Stimulated activated CD8-positive, alpha-beta memory T cell treated with anti-CD3 and anti-CD28 coated beads, Interleukin-7, amount 100 ng/mL, for 1 hour (primary cell): ENCODE measurements at places on chromosomes 5 and 9.

DNA sequence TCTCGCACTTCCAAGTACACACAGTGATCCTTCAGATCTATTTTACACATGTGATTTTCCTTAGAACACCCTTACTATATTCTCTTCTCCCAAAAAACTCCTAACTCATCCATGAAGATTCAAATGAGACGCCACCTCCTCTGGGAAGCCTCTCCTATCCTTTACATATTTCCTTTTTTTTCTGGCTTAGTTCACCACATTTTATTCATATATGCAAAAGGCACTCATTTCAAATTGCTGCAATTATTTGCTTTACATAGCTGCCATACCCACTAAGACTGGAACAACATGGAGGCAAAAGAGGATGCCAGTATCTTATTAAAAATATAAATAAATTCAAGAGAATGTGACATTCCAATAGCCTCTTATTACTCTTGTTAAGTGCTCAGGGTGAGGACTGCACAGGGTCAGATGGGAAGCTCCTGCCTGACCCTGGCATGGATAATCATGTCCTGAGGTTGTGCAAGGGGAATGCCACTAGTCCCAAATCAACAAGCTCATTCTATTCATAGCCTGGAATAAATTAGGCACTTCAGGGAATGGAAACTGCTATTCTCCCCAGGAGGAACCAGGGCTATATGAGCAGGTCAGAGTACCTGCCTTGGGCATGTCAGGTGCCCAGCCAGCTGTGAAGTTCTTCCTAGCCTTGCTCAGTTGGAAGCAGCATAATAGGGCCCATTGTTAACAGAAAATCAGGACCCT, 262.9 kb downstream of the FBXL17 start:
- no peak for DNase-seq

- no peak for DNase-seq
Measured at GRCh38 chr9:103804077-103804735, 289.9 kb upstream of the SMC2 start.

- DNase-seq, result no peak
Measured at GRCh38 chr9:116288658-116289057, 135.1 kb downstream of the PAPPA start.

GRCh38 chr5:102666164-102666946, 88.8 kb upstream of the PAM start:
- no peak for DNase-seq

GRCh38 chr5:65811885-65812284, 89.9 kb downstream of the NLN start:
- no peak for DNase-seq

- no peak for DNase-seq
Measured at GRCh38 chr9:81964218-81965171, 21.2 kb downstream of the SPATA31D3 start.

DNA sequence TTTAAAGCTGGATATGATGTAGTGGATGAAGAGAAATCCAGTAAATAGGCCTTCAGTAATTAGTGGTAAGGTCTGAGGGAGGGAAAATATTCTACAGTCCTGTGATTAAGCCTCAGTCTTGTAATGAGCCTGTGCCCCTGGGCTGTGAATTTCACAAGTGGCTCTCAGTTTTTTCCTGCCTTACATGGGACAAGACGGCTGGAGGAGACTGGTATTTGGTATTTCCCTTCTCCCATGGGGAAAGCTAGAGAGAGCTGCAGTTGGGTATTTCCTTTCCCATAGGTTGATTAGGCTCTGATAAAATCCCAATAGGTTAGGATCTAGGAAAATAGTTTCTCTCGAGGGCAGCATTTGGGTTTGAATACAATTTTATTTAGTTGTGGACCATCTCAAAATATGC, 62.2 kb upstream of the GNA14 start:
- no peak for DNase-seq

- DNase-seq, result no peak
Measured at GRCh38 chr9:78566948-78567675, 270.2 kb downstream of the PSAT1 start.

DNA sequence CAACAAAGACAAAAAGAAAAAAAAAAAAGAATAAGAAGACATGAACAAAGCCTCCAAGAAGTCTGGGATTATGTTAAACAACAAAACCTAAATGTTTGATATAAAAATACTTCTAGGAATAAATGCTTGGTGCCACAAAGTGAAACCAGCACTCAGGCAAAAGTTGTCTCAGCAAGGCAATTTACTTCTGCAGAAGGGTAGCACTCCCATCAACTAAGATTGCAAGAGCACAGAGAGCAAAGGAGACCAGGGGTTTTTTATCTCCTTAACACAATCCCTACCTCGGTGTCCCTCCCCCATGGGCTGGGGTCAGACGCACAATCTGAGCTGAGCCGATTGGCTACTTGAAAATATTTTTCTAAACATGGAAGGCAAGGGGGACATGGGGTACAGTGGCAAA, 381.3 kb upstream of the SLC24A2 start:
- DNase-seq, result no peak

DNA sequence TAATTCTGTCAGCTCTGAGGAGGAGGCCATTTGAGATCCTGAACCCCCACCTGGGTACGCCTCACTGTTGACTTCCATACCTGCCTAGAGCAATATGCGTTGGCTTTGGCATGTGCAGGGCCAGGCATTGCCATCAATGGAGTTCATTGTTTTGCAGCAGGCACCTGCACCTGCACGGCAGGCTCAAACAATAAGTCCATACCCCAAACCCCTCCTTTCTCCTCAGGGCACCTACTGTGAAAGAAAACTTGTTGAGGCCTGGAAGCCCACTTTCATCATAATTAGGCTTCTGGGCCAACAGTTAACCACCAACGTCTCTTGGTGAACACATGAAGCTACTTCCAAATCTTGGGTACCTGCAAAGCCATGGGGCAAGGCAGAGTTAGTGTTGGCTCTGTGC, 238.7 kb downstream of the NFIB start:
- DNase-seq, result no peak
